ENCODE measurements at places on chromosomes 5 and 9.

GRCh38 chr9:112997236-112997941 lies 14.6 kb downstream of the ZNF883 start:
- no peak for DNase-seq

- DNase-seq = no peak
Observed at GRCh38 chr9:34493972-34494535, 28.7 kb downstream of the ENHO start.

- DNase-seq = no peak
Observed at GRCh38 chr9:117679416-117679815, 24.8 kb upstream of the TLR4 start.

- DNase-seq = no peak
Observed at GRCh38 chr5:32639943-32640342, 54.6 kb downstream of the SUB1 start.

DNA sequence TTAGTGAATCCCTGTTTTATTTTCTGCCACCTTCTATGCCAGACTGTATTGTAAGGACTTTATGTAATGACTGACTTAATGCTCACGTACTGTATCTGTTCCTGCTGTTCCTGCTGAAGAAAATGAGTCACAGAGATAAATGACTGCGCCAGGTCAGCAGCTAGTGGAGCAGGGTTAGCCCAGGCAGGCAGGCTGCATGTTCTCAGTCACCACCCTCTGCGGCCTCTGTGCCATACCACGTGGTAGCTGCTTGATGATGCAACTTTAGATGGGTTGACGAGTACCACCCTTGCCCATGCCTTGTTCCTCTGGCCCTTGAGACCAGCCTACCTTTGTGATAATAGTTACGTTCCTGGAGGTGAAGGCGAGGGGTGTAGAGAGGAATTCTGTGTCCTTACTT lies 161.9 kb downstream of the TRIO start:
- DNase-seq = no peak

GRCh38 chr9:69028754-69029153 lies 6.8 kb upstream of the FXN start:
- DNase-seq = no peak

DNA sequence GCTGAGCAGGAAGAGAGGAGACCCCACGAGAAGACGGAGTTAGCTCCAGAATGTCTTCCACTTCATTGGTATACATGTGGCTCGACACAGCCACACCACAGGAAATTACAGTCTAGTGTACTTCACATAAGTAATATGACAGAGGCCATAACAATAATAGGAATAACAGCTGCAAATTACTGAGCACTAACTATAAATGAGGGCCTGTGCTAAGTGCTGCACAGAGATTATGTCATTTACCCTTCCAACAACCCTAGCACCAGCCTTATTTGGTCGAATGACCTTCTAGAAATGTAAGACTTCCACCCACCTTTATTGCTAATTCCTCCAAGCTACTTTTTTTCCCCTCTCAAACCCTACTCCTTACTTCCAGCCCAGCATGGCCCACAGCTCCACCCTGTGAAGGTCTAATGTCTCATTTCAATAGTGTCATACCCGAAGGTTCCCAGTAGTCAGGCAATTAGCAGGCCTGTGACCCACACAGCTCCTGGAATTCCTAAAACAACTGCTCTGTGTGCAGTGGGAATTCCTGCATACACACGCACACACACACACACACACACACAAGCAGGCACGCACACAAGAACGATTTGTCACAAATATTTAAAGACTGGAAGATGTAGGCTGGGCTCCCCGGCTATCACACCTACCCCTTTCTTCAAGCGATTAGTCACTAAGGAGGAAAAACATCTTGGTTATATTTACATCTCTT lies 134.5 kb downstream of the FRMD3 start:
- DNase-seq = no peak

GRCh38 chr5:75509956-75510355 lies 1.5 kb downstream of the CERT1 start:
- DNase-seq = no peak

GRCh38 chr5:130514984-130515690 lies 610.9 kb downstream of the CHSY3 start:
- no peak for DNase-seq

- DNase-seq = no peak
Observed at GRCh38 chr9:115395511-115396021, 277.6 kb upstream of the TNC start.

DNA sequence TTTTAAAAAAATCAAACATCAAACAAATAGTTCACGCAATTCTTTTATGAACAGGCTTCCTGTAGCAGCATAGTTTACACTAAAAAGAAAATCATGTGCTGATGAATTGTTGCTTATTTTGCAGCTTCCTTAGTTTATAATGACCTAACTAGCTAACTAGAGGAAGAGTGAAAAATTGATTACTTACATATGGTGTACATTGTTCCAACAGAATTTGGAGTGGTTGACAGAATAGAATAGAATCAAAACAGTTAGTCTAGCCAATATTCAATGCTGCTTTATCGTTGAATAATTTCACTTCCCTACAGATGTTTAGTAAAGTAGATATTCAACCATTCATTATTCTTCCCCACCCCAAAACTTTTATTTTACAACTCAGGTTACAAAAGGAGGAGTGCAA lies 4.2 kb downstream of the NMUR2 start:
- no peak for DNase-seq

- no peak for DNase-seq
Observed at GRCh38 chr5:21680196-21680595, 1172.9 kb downstream of the CDH12 start.

- DNase-seq = no peak
Observed at GRCh38 chr9:92342825-92343488, 17.2 kb downstream of the CENPP start.

- DNase-seq = no peak
Observed at GRCh38 chr5:80540691-80541090, 29.4 kb downstream of the ANKRD34B start.

DNA sequence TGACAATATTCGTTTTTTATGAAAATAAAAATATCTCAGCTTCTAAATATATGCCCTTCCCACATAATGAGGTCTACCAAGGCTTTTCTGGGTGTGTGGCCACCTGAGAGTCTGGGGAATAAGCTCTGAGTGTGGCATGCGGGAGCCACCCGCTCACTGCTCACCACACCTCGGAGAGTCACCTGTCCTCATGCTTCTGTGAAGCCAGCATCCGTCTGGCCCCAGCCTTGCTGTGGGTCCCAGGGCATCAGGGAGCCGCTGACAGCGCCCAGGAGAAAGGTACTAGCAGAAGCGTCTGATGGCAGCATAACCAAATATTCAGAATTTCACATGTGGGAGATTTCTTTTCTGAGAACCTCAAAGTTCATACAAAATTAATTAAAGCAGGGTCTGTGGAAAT lies 133.2 kb upstream of the IRX4 start:
- no peak for DNase-seq

GRCh38 chr5:40386289-40386688 lies 293.4 kb upstream of the PTGER4 start:
- DNase-seq = no peak

- no peak for DNase-seq
Observed at GRCh38 chr5:109230369-109230768, 179.4 kb downstream of the PJA2 start.

- DNase-seq = no peak
Observed at GRCh38 chr5:40688996-40689395, 9.3 kb downstream of the PTGER4 start.

GRCh38 chr9:83964973-83965349 lies 15.1 kb downstream of the HNRNPK start:
- no peak for DNase-seq

DNA sequence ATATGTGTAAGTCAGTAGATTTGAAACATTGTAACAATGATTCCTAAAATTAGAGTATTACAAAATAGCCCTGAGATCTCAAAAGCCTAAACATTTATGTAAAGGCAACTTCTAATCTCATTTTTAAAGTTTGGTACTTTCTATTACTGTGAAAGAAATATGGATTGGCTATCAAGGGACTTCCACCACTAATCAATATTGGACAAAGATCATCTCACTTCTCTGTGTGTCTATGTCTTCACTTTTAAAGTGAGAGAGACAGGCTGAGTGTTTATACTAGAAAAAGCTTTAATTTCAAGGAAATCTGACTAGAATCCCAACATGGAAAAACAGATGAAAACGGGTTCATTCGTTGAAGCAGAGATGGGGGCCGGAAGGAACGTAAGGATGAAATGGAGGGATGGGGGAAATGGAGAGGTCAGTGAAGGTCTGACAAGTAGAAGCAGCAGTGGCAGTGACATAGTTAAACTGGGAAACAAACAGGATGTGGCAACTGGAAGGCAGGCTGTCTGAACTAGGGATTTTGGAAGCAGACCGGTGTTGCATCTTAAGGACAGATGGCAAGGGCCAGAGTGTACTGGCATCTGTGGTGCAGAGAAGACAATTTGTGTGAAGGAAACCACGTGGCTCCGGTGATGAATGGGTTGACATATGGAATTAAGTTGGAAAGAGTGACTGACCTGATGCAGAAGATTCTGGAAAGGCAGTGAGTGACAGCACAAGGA lies 60.8 kb downstream of the PDE4D start:
- DNase-seq = no peak

- no peak for DNase-seq
Observed at GRCh38 chr5:141484641-141485311, at the start of gene PCDHGC4. Gene PCDHGC4, plus strand, starts transcription at chr5:141485030. Its CDS starts 144 bp downstream, at chr5:141485174.

- no peak for DNase-seq
Observed at GRCh38 chr9:134661791-134662142, 20.2 kb downstream of the COL5A1 start.

- DNase-seq = no peak
Observed at GRCh38 chr9:89528540-89528939, 30.6 kb upstream of the SEMA4D start.

- no peak for DNase-seq
Observed at GRCh38 chr9:89675058-89675742, 70.4 kb downstream of the GADD45G start.

- no peak for DNase-seq
Observed at GRCh38 chr5:50672663-50673062, 6.2 kb downstream of the PARP8 start.

DNA sequence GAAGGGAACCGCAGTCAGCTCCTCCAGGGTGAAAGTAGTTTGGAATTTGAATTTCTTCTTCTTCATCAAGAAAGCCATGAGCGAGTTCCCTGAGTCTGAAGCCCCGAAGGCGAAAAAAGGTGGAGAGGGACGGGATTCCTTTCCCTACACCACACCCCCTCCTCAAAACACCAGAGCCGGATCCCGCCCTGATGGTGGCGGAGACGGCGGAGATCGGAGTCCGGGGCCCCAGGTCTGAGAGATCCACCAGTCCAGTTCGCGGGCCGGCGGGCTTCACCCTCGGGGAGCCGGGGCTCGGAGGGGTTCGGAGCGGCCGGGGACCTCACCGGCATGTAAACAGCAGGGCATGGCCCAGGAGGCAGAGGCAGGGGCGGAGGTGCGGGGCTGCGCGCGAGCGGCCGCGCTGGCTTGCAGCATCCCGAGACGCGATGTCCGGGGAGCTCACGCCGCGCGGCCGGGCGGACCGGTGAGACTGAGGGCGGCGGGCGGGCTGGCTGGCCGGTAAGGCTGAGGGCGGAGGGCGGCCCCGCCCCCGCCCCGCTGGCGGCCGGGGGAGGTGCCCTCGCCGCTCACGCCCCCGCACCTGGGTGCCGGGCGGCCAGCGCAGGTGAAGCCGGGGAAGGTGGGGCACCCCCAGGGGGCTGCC lies 606 bp downstream of the EEIG1 start:
- peak; percentile 35 for DNase-seq

GRCh38 chr9:115015018-115015635 lies 84.7 kb upstream of the TNFSF8 start:
- no peak for DNase-seq

- no peak for DNase-seq
Observed at GRCh38 chr9:114366334-114367128, 21.3 kb downstream of the AKNA start.

DNA sequence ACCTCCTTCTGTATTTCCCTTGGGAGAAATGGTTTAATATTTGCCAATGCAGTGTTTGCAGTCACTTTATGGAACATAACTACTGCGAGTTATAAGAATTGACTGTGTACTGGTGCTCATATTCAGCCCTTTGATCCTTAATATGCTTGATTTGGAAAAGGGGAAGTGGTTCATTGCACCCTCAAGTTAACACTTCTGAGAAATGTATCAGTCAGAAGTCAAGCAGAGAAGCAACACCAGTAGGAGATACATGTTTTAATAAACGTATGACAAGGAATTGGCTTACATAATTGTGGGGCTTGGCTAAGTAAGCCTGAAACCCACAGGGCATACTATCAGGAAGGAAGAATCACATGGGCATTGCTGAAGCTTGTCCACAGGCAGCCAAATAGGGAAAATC lies 131.0 kb upstream of the SPRY4 start:
- no peak for DNase-seq

- DNase-seq = no peak
Observed at GRCh38 chr9:134655101-134655500, 13.5 kb downstream of the COL5A1 start.

Measured in effector CD8-positive, alpha-beta T cell (primary cell).